ENCODE measurements at places on chromosomes 7 and 10.

DNA sequence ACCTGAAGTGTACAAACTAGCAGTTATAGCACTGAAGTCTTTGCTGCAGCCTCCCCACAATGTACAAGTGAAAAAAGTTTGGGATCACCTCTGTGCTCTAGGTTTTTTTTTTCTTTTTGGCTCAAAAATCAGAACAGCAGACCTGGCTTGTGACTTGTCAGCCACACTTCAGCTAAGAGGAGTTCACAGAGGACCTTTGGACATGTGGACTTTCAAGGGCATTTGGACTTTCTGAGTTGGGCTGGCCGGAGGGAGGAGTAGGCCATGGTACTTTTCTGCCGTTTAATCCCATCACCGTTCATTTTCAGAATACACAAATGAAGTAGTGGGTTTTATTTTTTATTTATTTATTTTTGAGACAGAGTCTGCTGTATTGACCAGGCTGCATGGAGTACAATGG lies 21.9 kb upstream of the ACSL5 start:
- no peak for DNase-seq

GRCh38 chr10:58475322-58476277 lies 37.1 kb upstream of the BICC1 start:
- DNase-seq: peak; percentile 60

GRCh38 chr7:14446829-14447228 lies 455.7 kb downstream of the DGKB start:
- DNase-seq: peak; percentile 9

GRCh38 chr7:21497072-21497471 lies 45.8 kb upstream of the DNAH11 start:
- no peak for DNase-seq

- DNase-seq: peak; percentile 9
These were observed 297.9 kb downstream of the DGKB start for GRCh38 chr7:14604606-14605005.

DNA sequence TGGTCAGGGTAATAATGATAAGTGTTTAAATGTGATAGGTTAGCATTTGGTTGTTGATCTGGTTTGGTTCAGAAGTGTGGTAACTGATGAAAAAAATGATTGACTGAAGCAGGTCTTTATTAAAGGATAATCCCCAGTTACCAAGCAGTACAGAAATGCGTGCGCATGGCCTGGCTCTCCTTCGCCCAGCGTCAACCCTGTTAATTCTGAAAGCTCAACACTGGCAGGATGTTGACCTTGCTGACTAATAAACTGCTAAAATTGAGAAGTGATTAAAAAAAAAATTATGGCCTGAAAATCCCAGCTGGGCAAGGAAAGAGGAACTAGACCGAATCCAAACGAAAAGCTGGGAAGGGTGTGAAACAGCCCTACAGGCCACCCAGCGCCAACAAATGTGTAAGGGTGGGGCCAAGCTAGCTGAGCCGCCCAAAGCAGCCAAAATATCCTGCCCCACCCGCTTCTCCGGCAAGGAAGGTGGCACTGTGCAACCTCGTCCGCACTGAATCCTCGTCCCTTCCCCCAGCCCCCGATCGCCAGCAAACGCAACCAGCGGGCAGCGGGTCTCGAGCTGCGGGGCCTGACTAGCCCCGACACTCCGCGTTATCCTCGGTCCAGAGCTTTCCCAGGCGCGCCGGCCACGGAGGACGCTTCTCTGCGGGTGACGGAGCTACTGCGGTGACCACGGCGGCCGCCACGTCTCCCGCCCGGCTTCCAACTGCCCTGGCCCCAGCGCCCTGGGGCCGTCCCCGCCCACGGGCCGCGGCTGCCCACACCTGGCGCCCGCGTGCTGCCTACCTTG lies 561 bp downstream of the SHTN1 start:
- peak; percentile 75 for DNase-seq

GRCh38 chr7:27101171-27101956 lies 1.1 kb downstream of the HOXA2 start:
- DNase-seq: peak; percentile 41

All from kidney tubule cell (primary cell).